A549 treated with dexamethasone at 1 μM for 4 hours (cell line): ENCODE measurements at places on chromosomes 3 and 15. TPM values are rescaled to one million over a fixed set of nuclear protein-coding genes. Genes with fewer than 3 reads are reported as not detected.

The TPM1 gene
- total RNA-seq, result 399 to 506 TPM (median 471 TPM) in 5 replicates

The GOLGA6B gene
- 0.05 TPM in 1 of 5 replicates, not detected in the others for total RNA-seq

The RGMA gene
- total RNA-seq, result 0.21 to 0.56 TPM (median 0.37 TPM) in 5 replicates

The SLC24A1 gene
- 3.4 to 6.0 TPM (median 4.6 TPM) in 5 replicates for total RNA-seq

The ACKR2 gene
- total RNA-seq, result 0.04 to 0.11 TPM (median 0.05 TPM) in 5 replicates

The RFT1 gene
- 16.5 to 29.2 TPM (median 27.6 TPM) in 5 replicates for total RNA-seq

The TRAT1 gene
- total RNA-seq, result not detected in 5 replicates

The PP2D1 gene
- not detected in 5 replicates for total RNA-seq

The TTC23 gene
- total RNA-seq, result 7.7 to 12.6 TPM (median 11.3 TPM) in 5 replicates

The SAMMSON gene
- not detected in 5 replicates for total RNA-seq

The DNAH1 gene
- 0.71 to 1.3 TPM (median 0.95 TPM) in 5 replicates for total RNA-seq

The GOLGA6L1 gene
- total RNA-seq, result not detected in 5 replicates

The B2M gene
- 370 to 454 TPM (median 393 TPM) in 5 replicates for total RNA-seq

The HTR3E gene
- not detected in 5 replicates for total RNA-seq

The MIX23 gene
- 50.4 to 74.1 TPM (median 52.9 TPM) in 5 replicates for total RNA-seq

The WDR72 gene
- total RNA-seq, result 5.8 to 8.0 TPM (median 6.7 TPM) in 5 replicates
